ENCODE measurements at places on chromosomes 1 and 21.
A peak's percentile ranks its signal among the peaks of the same experiment; 100 is the strongest.

DNA sequence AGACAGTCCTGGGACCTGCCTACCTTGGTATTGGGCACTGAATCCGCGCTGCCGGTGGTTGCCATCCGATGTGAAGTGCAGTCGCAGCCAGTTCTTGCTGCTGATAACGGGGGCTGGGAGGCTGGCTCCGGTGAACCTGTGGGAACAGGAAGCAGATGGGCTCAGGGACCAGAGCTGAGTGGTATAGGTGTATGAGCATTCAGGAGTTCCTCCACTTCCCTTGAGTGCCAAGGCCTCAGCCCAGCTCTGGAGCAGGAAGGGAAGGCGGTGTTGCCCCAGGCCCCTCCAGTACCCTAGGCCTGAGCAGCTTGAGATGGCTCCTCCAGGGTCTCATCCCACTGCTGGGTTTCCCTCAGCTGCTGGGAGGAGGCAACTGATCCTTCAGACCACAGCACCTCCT lies 17.0 kb upstream of the HMGB4 start:
- no peak for DNase-seq

DNA sequence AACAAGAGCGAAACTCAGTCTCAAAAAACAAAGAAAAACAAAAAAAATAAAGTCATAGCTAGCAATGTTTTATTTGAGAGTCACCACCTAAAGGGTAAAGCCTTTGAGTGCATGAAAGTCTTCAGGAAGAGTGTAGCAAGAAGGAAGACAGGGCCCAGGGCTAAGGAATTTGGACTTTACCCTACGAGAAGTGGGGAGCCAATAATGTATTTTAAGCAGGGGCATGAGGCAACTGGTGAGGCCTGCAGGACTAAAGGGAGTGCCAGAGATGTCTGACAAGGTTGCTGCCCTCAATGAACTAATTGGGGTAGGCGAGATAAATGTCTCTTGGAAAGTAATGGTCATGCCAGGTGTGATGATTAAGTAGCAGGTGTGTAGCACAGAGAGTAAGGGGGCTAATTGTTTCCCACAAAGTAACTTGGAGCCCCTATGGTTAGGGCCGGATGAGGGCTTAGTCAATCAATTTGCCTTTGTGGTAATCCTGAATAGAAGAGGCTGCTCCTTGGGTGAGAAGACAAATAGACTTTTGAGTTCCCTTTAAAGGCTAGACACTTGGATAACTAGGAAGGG lies 31.6 kb upstream of the CACNA1E start:
- no peak for DNase-seq

DNA sequence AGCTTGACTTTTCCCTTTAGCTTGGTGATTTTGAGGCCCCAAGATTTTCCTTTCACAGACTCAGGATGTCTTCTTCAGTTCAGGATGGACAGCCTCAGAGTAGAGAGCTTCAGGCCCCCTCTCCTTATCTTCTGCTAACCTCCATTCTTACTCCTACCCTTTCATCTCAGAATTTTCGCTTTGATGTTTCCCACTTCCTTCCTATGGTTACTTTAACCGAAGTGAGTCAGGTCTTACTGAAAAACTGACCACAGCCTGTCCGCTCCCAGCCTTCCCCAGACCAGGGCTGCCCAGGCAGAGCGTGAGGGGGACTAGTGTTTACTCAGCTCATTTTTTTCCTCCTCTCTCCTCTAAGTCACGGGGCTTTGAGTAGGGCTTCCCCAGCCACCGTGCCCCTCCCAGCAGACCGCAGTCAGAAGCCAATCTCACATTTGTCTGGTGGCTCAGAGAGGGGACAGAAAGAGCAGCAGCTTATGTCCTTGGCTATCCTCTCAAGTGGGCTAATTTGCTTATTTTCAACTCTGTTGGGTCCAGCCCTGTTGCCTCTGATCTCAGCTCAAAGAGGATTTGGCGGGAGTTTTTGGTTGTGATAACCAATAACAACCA lies 4.2 kb upstream of the IL19 start:
- DNase-seq, result no peak

GRCh38 chr1:173164686-173165085 lies 42.4 kb downstream of the TNFSF4 start:
- DNase-seq, result no peak

GRCh38 chr1:173392895-173393658 lies 84.1 kb upstream of the PRDX6 start:
- no peak for DNase-seq

- DNase-seq, result no peak
These were observed 2.0 kb downstream of the SKI start for GRCh38 chr1:2229911-2230731.

DNA sequence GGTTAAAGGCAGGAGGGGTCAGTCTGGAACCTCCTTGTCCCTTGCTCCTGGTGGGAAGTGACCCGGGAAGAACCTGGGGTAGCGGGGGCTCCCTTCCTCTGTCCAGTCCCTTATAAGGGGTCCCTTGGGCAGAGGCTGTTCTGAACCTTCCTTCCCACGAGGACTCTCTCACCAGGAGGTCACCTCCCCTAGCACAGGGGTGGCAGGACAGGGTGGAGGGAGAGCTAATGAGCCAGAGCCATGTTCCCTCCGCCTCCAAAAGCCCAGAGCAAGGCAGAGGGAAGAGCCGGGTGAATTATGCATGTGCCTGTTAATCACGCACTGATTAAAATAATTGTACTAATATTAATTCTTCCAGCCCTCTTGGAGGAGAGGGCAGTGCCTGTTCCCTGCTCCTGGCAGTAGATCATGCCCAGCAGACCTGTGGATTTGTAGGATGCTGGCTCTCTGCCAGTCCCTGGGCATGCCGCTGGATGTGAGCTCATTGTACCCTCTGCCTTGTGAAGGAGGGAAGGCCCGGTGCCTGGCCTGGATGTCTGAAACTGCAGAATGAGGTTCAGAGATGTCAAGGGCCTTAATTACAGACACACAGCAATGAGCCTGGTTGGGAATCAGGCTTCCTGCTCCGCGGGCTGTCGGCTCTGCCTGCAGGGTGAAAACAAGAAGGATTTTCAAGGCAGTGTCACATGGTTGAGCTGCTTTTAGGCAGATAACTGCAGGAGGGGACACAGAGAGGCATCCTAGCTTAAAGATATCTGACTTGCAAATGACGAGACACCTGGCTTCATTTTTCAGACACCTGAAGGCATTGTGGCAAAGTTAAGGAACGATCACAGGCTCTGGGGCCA lies 68.2 kb downstream of the IGSF21 start:
- DNase-seq, result no peak

DNA sequence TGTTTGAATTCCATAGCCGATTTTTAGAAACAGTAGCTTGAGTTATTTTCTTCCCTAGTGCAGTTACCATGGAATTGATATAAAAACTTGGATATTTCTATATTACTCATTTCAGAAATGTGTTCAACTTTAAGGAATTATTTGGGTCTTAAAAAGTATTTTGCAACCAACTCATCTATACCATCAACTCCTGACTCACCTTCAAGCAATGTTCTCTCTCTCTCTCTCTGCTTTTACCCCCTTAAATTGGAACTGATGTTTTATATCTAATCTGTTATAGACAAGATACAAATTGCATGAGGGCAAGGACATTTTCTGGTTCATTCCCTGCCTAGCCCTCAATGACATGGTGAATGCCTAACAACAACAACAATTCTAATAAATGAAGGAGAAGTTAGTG lies 214.7 kb upstream of the NRIP1 start:
- no peak for DNase-seq

DNA sequence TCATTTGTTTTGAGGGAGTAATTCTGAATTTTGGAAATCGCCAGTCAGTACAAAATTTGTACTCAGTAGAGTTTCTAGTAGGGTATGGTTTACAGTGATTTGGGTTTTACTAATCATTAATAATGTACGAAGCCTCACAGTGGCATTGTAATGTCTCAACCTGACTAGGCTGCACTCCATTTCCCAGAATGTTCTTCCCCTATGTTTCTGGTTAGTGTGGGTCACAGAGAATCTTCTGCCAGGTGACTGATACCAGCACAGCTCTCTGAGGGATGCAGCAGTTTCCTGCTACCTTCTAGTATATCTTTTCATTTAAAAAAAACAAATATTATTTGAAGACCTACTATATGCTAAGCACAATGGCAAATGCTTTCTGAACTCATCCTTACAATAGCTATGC lies 112.9 kb downstream of the PTPN14 start:
- no peak for DNase-seq

GRCh38 chr1:119374208-119374874 lies 5.8 kb downstream of the HAO2 start:
- DNase-seq, result no peak

DNA sequence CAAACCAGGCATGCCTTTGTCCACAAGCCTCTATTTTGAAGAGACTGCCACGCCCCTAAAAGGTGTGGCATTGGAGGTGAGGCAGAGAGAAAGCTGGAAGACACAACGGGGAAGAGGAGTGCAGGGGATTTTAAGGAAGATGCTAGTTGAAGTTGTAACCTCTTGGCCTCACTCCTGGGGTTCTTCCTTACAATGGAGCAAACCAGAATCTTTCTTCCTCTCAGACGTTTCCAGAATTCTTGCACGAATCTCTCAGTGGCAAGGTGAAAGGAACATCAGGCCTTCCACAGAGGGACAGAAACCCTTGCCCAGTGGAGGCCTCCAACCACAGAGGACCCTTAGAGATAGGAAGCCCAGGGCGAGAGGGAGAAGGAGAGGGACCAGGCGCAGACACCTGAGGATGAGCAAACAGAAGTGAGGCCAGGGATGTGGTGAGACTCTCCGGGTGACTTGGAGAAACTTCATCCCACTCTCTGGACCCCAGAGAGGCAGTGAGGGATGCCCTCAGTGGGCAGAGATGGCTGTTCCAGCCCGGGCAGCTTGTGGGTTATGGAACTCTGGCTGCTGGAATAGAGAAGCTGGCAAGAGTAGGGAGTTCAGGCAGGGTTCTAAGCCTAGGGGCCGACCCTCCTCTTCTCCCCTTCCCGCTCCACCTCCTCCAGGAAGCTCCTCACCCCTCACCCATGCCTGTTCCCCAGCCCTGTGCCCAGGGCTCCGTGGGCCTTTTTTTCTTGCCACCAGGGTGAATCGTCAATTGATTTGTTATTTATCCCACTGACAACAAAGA lies 136.8 kb upstream of the RUNX3 start:
- DNase-seq, result no peak

- DNase-seq, result peak; percentile 16
These were observed 45.9 kb downstream of the WDR4 start for GRCh38 chr21:42833439-42833815.

GRCh38 chr1:38735651-38736161 lies 123.9 kb downstream of the RRAGC start:
- no peak for DNase-seq

GRCh38 chr1:63713041-63713440 lies 60.8 kb upstream of the ROR1 start:
- DNase-seq, result no peak

- DNase-seq, result no peak
These were observed 5.2 kb downstream of the TMCC2 start for GRCh38 chr1:205232945-205233397.

DNA sequence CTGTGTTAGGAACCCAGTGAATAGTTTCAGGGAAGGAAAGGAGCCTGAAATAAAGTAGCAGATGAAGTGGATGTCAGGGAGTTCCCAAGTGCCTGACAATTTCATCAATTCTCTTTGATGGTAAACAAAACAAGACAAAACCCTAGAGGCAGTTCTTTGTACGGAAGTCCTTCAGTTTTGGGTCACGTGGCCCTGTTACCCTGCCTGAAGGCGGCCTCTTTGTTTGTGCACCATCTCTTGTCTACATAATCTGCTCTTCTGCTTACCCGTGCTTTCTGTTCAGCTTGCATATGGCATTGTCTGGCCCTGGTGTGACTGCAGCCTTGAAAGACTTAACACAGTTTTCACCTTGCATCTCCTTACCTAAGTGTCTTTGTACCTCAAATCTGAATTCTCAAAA lies 166.7 kb upstream of the DUSP10 start:
- DNase-seq, result no peak

- DNase-seq, result peak; percentile 2
These were observed 1.1 kb upstream of the GADD45A start for GRCh38 chr1:67683766-67684525.

- DNase-seq, result no peak
These were observed 19.9 kb upstream of the LPAR3 start for GRCh38 chr1:84912726-84913554.

DNA sequence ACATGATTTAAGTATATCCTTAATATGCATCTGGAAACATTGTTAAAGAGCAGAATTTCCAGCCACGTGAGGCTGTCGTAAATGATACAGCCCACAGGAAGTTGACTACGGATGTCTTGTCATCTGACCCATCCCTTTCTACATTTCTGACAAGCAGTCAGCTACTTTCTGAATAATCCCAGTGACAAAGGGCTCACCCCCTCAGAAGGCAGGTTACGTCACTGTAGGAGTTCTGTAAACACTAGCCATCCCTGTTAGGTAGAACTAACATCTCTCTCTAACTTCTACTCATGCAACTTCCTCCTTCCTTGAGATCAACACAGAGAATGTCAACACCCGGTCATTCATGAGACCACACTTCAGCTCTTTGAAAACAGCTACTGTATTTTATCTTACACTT lies 259.2 kb downstream of the GREM2 start:
- DNase-seq, result no peak

- DNase-seq, result no peak
These were observed 1.6 kb downstream of the FAM3B start for GRCh38 chr21:41318218-41318617.

- no peak for DNase-seq
These were observed 46.7 kb downstream of the KIFAP3 start for GRCh38 chr1:170027760-170028159.

DNA sequence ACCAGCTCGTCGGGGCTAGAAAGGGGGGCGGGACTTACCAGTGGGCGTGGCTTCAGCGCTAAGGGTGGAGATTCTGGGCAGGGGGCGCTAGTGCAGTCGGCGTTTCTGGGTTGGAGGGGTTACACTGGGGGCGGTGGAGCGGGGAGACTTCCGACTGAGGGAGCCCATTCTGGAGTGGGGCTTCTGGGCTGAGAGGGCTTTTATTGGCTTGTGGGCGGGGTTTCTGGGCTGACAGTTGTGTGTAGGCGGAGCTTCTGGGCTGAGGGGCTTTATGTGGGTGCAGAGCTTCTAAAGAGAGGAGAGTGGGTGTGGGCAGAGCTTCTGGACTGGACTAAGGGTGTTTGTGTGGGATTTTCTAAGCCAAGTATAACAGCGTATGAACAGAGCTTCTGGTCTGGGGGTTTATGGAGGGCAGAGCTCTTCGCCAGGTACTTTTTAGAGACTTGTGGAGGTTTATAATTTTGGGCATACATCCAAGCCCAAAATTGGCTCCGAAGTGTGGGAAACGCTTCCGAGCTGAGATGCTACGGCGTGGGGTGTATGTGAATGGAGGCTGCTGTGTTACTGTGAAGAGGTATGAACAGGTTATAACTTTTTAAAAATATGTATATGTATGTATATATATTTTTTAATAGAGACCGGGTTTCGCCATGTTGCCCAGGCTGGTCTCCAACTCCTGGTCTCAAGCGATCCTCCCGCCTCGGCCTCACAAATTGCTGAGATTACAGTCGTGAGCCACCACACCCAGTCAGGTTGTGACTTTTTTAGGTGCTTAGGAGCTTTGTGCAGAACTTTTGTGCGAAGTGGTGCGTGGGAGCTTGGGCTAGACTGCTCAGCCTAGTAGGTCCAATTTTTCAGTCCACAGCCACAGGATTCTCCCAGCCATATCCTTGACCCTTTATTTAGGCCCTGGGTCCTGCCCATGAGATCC lies 825 bp downstream of the TMEM39B start:
- DNase-seq, result no peak

GRCh38 chr1:161074676-161075368 lies 5.1 kb upstream of the ARHGAP30 start:
- no peak for DNase-seq

- DNase-seq, result no peak
These were observed 9.7 kb upstream of the PKNOX1 start for GRCh38 chr21:42964546-42965210.
